ENCODE measurements at places on chromosomes 4 and X.

GRCh38 chr4:8238515-8239053 lies 31.0 kb upstream of the HTRA3 start:
- DNase-seq: no peak

DNA sequence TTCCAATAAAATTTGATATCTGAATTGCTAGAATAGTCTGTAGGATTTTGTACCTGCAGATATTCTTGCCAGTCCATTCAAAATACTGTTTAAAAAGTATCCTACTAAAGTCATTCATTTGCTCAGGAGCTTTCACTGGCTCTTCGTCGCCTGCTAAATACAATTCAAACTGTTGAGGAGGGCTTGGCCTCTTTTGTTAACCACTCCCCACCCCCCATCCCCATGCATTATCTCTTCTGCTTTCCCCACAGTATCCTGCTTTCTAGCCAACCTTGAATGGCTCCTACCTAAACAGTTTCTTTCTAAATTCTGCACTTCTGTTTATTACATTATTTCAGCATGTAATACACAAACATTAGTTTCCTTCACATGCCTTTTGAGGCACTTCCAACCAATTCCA lies 230.8 kb downstream of the CPE start:
- DNase-seq: no peak

GRCh38 chrX:119755981-119756533 lies 2.3 kb upstream of the SOWAHD start:
- peak; percentile 18 for DNase-seq

GRCh38 chr4:90299373-90299772 lies 172.2 kb downstream of the CCSER1 start:
- no peak for DNase-seq

DNA sequence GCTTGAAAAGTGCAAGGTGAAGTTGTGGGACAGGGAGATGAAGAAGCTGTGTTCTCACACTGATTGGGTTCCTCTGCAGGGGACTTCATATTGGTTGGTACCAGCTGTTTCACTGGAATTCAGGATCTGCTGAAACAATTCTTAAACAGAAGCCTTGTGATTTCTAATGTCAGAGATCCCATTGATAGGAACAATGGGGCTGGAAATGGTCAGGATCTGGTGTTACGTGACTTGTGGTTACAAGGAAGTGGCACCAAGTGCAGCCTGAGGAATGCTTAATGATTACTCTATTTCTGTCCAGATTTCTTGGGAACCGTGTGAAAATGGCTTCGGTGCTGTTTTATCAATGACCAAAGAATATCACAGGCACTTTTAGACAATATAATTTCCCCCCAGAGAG lies 68.1 kb downstream of the MOSPD2 start:
- no peak for DNase-seq

DNA sequence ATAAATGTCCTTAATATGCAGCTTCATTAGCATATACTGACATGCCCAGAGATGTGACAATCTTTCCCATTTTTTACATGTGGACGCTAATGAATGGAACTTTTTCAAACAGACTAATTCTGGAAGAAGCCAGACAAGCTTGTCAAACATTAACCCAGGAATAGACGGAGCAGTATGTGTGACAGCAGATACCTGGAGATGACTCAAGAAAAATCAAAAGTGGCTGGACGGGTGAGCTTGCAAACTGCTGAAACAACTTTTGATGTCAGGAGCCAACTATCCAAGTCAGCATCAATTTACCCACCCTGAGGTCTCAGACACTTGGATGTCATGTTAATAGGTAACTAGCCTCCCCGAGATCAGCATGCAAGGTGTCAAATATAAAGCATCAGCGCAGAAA lies 183.0 kb downstream of the PACRGL start:
- DNase-seq: no peak

- no peak for DNase-seq
Observed at GRCh38 chr4:16779028-16779675, 119.3 kb downstream of the LDB2 start.

DNA sequence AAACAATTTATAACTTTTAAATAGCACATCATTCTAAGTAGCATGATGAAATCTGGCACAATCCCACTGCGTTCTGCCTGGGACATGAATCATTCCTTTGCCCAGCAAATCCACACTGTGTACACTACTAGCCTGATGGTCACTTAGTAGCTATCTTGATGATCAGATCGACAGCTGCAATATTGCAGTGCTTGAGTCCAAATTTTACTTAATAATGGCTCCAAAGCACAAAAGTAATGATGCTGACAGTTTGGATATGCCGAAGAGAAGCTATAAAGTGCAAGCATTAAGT lies 86.6 kb upstream of the NPNT start:
- no peak for DNase-seq

GRCh38 chrX:24146283-24146949 lies 3.1 kb upstream of the ZFX start:
- no peak for DNase-seq

DNA sequence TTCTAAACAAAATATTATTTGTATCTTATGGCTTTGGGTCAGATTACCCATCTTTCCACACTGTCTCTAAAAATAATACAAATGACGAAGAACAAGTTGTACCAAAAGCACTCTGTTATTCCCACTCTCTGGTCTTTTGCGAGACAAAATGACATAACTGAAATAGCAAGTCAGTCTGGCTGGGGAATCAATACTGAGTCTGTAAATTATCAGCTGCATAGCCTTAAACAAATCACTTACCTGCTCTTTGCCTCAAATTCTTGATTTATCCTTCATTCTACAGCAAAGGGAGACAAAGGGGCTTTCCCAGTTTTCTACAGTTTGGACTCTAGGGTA lies 40.9 kb downstream of the SOWAHB start:
- DNase-seq: no peak

DNA sequence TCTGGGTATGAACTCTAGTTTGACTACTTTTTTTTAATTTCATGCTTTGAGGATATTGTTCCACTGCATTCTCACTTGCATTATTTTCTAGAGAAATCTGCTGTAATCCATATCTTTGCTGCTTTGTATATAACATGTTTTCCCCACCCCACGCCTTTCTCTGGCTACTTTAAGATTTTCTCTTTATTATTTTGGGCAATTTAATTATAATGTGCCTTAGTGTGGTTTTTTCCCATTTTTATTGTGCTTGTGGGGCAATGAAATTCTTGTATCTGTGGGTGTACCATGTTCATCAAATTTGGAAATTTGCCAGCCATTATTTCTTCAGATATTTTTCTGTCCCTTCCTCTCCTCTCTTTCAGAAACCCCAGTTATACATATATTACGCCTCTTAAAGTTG lies 15.1 kb upstream of the PPP2R2C start:
- DNase-seq: no peak

- no peak for DNase-seq
Observed at GRCh38 chr4:188396037-188396436, 256.8 kb downstream of the TRIML1 start.

GRCh38 chr4:5887361-5888221 lies 5.3 kb downstream of the CRMP1 start:
- DNase-seq: no peak

GRCh38 chr4:122952028-122952427 lies 29.6 kb upstream of the NUDT6 start:
- DNase-seq: no peak

- no peak for DNase-seq
Observed at GRCh38 chr4:101229116-101229515, 118.2 kb downstream of the PPP3CA start.

DNA sequence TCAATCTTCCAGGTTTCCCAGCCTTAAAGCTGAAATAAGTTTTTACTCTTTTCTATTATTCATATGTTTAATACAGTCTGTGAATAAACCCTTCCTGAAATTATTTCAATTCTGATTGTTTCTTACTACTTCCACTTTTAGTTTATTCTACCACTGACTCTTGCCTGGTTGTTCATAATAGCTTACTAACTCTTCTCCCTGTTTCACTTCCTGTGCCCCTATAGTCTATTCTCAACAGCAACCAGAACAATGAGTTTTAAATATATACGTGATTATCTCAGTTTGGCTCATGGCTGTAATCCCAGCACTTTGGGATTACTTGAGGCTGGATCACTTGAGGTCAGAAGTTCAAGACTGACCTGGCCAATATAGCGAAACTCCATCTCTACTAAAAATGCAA lies 408.0 kb upstream of the SPOCK3 start:
- DNase-seq: no peak

GRCh38 chr4:15348236-15348635 lies 79.6 kb upstream of the C1QTNF7 start:
- DNase-seq: no peak

DNA sequence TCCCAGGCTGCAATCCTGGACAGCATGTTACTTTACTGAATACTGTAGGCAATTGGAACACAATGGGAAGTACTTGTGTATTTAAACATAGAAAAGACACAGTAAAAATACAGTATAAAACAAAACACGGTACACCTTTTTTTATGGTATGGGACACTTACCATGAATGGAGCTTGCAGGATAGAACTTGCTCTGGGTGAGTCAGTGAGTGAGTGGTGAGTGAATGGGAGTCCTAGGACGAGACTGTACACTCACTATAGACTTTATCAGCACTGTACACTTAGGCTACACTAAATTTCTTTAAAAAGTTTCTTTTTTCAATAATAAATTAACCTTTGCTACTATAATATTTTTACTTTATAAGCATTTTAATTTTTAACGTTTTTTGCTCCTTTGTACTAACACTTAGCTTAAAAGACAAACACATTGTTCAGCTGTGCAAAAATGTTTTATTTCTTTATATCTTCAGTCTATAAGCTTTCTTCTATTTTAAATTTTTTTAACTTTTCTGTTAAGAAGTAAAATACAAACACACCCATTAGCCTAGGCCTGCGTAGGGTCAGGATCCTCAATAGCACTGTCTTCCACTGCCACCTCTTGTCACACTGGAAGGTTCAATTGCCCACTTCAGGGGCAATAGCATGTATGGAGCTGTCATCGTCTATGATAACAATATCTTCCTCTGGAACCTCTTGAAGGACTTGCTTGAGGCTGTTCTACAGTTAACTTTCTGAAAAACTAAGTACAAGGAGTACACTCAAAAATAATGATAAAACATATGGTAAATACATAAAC lies 293.5 kb upstream of the FSTL5 start:
- no peak for DNase-seq

DNA sequence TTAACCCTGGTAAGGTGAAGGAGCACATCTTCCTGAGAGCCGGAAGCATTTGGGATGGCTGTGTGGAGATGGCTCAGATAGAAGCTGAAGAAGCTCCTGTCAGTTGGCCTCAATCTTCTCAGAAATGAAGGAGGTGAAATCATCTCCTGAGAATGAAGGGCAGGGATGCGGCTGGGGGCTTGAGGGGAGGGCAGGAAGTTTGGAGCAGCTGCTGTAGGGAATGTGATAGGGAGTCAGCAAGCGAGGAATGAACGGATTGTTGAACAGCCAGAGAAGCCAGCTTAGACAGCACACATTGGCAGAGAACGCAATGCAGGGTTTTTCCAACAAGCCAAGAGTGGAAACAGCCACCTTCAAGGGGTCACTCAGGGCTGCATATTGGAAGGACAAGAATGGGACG lies 10.0 kb downstream of the KCNE5 start:
- DNase-seq: no peak

GRCh38 chrX:96715481-96715880 lies 30.8 kb downstream of the DIAPH2 start:
- no peak for DNase-seq

GRCh38 chrX:40171513-40172400 lies 74.0 kb upstream of the BCOR start:
- DNase-seq: no peak

DNA sequence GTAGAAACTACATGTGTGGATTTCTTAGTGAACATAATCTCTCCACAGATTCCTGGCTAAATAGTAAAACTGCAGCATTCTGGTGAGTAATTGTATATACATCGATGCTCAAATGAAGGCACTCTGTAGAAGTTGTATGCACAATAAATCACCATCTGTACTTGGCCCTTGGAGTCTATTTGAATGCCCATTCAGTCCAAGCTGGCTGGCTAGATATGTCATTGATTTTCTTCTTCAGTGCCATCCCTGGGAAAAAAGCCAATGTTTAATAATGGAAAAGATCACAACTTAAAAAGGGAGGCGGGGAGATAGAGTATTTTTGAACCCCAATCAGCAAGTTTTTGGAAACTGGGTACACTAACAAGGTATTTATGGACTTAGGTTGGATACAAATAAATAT lies 381.0 kb upstream of the TEX13C start:
- no peak for DNase-seq

DNA sequence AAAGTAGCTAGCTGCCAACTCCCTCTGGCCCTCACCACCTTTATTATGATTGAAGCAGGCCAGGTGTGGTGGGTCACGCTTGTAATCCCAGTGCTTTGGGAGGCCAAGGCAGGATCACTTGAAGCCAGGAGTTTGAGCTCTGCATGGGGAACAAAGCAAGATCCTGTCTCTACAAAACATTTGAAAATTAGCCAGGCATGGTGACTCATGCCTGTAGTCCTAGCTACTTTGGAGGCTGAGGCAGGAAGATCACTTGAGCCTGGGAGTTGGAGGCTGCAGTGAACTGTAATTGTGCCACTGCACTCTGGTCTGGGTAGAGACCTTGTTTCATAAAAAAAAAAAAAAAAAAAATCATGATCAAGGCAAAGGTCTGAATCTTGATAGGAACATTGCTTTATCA lies 467.0 kb upstream of the DIPK2B start:
- no peak for DNase-seq

DNA sequence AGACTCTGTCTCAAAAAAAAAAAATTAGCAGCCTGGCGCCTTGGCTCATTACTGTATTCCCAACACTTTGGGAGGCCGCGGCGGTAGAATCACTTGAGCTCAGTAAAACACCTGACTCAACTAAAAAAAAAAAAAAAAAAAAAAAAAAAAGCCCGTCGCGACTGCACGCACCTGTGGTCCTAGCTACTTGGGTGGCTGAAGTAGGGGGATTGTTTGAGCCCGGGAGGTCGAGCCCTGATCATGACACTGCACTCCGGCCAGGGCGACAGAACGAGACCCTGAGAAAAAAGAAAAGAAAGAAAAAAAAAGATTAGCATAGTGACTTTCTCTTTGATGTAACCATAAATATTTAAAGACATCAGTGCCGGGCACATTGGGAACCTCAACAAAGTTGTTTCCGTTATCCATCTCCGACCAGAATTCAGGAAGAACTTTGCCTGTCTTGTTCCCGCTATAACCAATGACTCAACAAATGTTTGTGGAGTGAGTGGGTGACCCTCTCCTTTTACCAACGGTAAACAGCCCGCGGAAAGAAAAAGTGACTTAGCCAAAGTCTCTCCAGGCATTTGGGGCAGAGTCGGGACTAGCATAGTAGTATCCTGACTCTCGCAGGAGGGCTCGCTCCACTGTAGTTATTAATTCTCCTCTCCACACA lies 553 bp upstream of the MED28 start:
- DNase-seq: no peak

DNA sequence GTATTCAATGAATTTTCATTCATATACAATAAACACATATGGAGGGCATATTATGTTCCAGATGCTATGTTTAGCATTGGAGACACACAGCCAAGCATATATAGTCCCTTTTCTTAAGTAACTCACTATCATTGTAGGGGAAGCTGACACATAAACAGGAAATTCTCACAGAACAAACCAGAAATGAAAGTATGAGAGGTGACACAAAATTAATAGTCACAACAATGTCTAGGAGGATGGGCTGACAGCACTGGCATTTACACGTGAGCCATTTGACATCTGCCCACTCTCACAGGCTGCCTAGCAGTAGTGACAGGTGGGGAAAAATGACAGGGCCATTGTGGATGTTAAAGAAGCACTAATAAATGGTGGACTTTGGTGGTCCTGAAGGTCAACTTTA lies 2.6 kb upstream of the CNOT6L start:
- DNase-seq: peak; percentile 18
